ENCODE measurements at places on chromosomes 4 and X.

DNA sequence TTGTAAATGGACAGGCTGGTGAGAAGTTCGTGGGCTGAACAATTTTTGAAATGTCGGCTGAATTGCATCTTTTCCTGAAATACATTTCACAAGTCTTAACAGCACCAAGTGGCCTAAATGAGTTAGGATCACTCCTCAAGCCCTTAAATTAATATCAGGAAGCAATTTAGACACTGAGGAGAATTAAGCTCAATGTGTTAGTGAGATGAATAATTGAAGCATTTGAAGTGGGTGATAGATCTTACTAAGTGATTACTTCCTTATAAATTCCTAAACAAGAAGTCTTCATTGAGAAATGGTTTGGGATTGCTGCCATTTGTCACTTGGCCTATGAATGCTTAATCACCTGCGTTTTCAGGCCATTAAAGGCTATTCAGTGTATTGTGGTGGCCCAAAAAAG lies 116.8 kb downstream of the NAA11 start:
- DNase-seq, result no peak

GRCh38 chrX:110133735-110134370 lies 130.9 kb downstream of the TMEM164 start:
- DNase-seq, result no peak

DNA sequence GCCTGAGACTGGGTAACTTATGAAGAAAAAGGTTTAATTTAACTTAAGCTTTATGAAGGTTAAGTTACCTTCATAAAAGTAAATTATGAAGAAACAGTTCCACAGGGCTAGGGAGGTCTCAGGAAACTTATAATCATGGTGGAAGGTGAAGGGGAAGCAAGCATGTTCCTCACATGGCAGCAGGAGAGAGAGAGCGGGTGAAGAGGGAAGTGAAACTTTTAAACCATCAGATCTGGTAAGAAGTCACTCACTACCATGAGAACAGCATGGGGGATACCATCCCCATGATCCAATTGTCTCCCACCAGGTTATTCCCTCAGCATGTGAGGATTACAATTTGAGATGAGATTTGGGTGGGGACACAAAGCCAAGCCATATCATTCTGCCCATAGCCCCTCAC lies 944.7 kb upstream of the NDST4 start:
- no peak for DNase-seq

GRCh38 chr4:176533159-176533558 lies 213.4 kb downstream of the SPCS3 start:
- DNase-seq, result no peak

- DNase-seq, result no peak
Observed at GRCh38 chrX:115364670-115365069, 75.2 kb downstream of the LUZP4 start.

- DNase-seq, result no peak
Observed at GRCh38 chr4:89922848-89923416, 28.3 kb downstream of the MMRN1 start.

DNA sequence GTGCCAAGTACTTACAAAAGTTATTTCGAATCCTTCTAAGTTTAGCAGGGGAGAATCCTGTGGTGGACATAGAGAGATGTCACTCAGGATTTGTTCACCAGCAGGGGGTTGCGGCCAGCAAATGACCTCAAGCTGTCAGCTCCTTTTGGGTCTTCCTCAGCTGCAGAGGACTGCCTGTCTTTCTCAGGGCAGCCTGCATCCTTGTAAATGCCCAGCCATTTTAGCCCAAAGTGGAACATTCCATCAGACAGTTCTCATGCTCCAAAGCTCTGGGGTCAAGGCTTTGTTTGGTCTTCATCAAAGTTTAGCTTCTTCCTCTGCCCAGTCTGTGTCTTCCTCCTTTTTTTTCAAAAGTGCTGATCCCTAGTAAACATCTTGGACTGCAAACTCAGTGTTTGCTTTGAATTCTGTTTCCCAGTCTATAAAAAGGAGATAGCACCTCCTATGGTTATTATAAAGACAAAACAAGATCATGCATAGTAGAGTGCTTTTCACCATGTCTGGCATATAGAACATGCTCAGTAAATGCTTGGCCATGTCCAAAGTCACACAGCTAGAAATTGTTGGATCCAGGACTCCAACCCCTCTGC lies 156.4 kb upstream of the GATB start:
- no peak for DNase-seq

GRCh38 chr4:174317531-174317930 lies 33.8 kb downstream of the CEP44 start:
- DNase-seq, result no peak

DNA sequence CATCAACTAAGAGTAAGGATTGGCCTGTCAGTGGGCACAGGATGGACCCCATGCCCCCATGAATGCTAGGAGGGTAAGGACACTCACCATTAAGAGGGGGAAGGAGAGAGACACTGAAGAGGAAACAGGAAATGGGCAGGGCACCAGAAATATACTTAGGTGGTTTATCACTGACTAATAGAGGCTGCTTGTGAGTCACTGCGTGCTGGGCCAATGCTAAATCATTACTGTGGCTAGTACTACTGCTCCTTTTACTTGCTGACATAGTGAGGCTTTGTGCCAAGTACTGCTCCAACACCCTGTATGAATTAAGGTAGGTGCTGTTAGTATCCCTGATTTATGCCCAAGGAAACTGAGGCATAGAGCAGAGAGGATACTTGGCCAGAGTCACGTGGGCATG lies 130.4 kb upstream of the FRMPD4 start:
- no peak for DNase-seq

DNA sequence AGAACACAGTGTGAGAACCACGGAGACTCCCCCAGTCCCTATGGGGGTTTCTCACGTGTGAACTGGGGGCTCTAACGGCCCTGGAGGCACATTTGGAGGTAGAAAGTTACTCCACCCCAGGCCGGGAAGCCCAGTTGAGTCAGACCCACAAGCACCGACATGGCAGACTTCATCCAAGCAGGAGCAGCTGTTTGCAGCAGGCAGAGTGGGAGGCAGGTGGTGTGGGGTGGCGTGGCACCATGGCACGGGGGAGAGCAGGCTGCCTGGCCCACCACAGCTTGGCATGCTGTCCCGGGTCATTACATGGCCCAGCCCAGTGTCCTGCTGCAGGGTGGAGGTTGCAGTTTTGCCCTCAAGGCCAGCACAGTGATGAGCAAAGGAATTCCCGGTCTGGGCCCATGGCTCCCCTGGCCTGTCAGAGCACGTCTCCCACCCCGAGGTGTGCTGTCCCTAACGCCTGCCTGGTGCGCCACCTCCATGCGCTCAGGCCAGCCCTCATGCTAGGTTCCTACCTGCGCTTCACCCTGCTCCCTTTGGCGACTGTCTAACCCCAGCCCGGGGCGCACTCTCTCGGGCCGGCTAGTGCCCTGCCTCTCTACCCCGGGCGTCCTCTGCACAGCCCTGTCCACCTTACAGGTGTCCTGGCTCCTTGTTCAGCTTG lies 90.6 kb upstream of the AFAP1 start:
- no peak for DNase-seq

GRCh38 chrX:153343674-153344073 lies 9.7 kb downstream of the ZNF275 start:
- DNase-seq, result no peak

DNA sequence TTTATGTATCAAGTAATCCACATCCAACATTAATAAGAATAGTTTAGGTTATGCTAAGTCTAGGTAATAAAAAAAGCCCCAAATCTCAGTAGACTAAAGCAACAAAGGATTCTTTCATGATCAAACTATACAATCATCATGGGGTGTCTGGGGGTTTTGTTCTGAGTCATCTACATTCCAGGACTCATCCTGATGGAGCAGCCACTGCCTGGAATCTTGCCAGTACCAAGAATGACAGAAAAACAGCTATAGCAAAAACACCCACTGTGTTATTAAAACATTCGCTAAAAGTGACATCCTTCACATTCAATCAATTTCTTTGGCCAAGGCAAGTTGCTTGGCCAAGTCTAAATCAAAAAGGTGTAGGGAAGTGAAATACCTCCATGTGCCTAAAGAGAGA lies 3.9 kb upstream of the ARHGEF38 start:
- DNase-seq, result no peak

DNA sequence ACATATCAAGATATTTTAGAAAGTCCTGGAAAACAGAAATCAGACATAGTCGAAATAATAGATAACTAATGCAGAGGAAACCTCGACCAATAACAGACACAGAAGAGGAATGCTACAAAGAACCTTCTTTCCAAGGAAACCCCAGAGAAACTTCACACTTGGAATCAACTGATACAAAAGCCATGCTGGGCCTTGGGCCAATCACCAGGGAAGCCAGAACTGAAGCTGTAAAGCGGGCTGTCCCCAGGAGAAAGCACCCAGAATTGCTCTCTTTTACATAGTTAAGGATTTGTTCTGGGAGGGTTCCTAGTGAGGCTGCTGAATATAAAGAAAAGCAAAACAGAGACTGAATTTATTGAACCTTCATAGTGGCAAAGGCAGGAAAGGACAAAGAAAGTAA lies 100.5 kb downstream of the PRDM5 start:
- no peak for DNase-seq

DNA sequence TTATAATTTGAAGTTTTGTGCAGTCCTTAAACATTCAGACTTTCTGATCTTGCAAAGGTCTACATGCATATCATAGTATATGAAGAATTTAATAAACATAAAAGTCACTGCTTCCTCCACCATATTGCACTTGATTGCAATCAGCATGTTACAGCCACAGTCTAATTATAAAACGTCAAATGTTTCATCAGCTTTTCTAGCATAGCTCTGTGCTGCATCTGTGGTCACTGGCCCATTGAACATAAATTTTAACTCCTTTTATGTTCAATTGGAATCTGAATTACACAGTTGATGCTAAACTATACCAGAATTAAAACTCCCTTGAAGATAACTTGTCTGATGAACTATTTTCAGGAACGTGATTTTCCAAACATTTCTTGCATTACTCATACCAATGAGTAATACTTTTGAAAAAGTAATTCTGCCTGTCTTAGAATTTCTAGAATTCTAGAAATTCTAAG lies 329.1 kb downstream of the GALNTL6 start:
- no peak for DNase-seq

DNA sequence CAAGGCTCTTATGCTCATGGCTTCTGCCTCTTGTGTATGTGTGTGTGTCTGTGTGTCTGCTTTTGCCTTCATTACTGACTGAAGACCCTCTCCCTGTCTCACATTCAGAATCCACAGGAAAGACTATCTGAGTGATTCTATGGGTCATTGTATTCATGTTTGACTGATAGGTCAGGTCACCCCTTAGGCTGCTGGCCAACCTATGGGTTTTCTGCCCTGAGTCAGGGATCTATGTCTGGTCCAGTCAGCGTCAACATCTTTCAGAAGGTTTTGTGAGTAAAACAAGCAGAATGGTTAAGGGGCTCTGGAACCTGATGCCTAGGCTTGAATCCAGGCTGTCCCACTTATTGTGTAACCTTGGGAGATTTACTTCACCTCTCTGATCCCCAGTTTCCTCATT lies 30.5 kb downstream of the NHSL2 start:
- DNase-seq, result no peak

DNA sequence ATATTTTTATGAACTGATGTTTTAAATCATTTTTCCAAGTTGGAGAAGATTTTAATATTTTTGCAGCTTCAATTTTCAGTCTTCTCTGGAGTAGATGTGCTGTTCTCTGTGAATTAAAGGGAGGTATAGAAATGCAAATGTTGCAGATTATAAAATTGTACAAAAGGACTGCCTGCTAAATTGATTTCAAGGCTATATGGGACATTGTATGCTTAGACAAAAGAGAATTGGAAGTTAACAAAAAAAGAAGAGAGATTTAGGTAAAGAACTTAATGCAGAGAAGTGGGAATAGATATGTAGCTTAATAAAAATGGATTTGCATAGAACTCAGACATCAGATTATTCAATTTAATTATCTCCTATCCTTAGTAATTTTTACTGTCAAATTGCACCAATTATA lies 403.3 kb downstream of the ZIC3 start:
- DNase-seq, result no peak

DNA sequence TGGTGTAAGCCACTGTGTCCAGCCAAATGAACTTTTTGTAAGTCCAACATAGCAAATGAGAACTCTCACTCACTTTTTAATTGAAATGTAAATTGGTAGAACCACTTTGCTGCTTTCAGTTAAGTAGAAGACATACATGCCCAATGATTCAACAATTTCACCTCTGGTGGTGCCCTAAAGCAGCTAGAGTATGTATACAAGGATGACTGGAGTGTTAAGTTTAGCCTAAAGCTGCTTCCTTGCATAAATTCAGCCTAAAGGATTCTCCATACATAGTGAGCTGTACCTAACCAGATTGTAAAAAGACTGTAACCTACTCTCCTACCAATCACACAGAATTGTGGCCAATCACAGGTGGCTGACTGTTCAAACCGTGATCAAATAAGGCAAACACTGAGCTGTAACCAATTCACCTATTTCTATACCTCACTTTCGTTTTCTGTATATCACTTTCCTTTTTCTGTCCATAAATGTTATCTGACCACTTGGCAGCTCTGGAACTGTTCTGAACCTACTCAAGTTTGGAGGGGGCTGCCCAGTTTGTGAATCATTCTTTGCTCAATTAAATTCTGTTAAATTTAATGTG lies 39.9 kb downstream of the PDS5A start:
- DNase-seq, result no peak

DNA sequence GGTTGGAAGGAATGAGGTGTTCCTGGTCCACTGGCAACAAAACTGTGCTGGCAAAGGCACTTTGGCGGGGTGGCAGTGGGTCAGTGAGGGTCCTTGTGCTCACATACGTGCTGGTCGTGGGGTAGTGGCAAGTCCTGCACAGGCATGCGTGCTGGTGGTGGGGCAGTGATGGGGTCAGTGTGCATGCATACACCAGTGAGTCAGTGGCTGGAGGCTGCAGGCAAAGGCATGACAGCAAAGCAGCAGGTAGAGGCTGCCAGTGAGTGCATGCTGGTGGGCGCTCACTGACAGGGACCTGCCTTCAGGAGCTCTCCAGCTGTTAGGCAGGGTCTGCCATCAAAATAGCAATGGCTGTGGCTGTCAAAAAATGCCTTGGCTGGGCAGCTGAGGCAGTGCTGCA lies 42.1 kb downstream of the TMPRSS11E start:
- DNase-seq, result no peak

- no peak for DNase-seq
Observed at GRCh38 chr4:181061787-181062186, 1181.4 kb upstream of the TENM3 start.

DNA sequence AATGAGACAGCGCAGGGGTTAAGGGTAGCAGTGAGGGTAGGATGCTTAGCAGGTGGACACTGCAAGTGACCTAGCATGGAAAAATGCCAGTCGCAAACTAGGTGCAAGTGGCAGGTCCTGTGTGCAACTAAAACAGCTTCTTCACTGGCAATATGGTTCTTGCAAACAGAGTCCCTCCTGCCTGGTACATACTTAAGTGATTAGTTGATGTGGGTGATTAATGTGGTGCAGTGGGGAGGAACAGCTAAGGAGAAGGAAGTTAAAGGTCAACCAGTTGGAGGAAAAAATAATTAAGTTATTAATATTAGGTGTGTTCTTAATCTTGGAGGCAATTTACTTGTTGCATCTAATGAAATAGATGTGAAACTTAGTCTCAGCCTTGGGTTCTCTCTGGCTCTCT lies 121.6 kb upstream of the IGFBP7 start:
- DNase-seq, result no peak

- DNase-seq, result peak; percentile 78
Observed at GRCh38 chr4:82372517-82373485, 990 bp downstream of the HNRNPD start.

Measured in stimulated activated CD4-positive, alpha-beta T cell treated with anti-CD3 and anti-CD28 coated beads, Interleukin-15, amount 100 ng/mL, for 48 hours (primary cell).